Suppressor macrophage treated with lipopolysaccharide for 4 hours (primary cell): ENCODE measurements at places on chromosomes 5 and 9.

- no peak for DNase-seq
Measured at GRCh38 chr9:35861161-35861897, 8.9 kb downstream of the OR13J1 start.

DNA sequence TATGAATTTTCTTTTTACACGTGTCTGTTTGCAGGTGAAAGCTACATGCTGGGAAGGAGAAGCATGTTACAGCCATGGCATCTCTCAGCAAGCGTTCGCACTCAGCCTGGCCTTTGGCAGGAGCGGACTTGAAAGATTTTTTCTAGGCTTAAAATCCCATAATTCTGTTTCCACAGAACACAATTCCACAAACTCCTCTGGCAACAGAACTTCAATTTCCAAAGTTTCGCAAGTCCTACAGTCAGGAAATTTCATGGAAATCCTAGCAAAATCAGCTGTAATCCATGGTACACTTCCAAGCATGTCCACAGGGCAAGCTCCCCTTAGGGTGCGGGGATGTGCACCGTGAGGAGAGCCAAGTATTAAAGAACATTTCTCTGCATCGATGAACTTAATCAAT lies 35.9 kb downstream of the SUB1 start:
- DNase-seq = no peak

GRCh38 chr5:665956-666711 lies 27.0 kb downstream of the TPPP start:
- no peak for DNase-seq

GRCh38 chr9:4923580-4924544 lies 61.2 kb upstream of the JAK2 start:
- DNase-seq = peak; percentile 42

GRCh38 chr9:7790022-7790818 lies 9.4 kb downstream of the DMAC1 start:
- DNase-seq = no peak

DNA sequence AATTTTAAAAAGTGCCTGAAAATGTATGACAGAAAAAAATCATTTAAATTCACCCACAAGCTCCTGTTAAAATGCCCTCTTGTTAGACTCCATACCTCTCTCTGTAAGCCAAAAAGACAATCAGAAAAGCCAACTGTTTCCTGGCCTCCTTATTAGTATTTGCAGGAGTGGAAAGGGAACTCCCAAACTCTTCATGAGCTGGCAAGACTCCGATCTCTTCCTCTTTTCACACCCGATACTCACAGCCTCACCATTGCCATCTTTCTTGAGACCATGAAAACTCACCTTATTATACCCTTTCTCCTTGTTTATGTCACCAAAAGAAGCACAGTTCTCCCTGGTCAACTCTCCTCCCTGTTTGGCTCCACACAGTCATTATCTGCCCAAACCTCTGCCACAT lies 197.8 kb downstream of the DMAC1 start:
- DNase-seq = no peak

DNA sequence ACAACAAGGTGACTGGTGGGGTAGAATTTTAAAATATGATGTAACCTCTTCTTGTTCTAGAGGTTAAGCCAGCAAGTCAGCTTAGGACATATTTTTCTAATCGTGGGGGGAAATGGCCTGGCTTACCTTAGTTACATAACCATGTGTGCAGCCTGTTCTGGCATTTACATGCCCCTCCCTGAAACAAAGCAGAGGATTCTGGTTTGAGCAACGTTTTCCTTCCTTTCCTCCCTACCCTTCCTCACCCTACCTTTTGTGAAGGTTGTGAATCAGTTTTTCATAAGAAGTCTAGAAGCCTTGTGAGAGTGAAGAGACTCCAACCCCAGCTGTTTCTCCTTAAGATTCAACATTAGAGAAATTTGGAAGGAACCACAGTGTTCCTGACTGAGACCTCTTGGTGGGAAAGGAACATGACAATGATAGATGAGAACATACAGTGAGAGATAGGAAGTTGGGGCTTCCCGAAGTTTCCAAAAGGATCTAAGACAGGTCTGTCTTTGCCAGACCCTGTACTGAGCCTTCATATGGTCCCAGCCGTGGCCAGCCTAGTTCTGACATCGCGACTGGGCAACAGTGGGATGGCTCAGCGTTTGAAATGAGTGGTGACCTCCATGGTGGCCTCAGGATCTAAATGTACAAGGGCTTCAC lies 365.2 kb downstream of the SPATA31D1 start:
- DNase-seq = no peak

DNA sequence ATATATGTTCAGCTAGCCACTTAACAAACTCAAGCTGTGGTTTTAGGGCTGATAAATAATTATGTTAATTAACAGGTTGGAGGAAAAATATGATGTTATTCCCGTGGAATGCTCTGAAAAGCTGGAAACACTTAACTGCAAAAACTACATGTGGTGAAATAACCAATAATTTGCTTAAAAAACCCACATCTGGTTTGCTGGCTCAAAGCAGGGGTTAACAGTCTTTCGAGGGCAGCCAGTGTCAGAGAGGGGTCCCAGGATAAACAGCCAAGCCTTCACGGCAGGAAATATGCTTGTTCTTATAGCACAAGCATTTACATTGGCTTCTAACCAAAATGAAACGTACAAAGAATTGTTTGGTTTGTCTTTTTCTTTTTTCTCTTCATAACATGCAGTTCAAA lies 254.0 kb upstream of the GAS1 start:
- no peak for DNase-seq

- no peak for DNase-seq
Measured at GRCh38 chr5:36654564-36654963, 48.2 kb downstream of the SLC1A3 start.

GRCh38 chr5:104171958-104172690 lies 609.5 kb upstream of the NUDT12 start:
- DNase-seq = no peak

GRCh38 chr9:35164711-35165110 lies 2.9 kb downstream of the UNC13B start:
- no peak for DNase-seq

DNA sequence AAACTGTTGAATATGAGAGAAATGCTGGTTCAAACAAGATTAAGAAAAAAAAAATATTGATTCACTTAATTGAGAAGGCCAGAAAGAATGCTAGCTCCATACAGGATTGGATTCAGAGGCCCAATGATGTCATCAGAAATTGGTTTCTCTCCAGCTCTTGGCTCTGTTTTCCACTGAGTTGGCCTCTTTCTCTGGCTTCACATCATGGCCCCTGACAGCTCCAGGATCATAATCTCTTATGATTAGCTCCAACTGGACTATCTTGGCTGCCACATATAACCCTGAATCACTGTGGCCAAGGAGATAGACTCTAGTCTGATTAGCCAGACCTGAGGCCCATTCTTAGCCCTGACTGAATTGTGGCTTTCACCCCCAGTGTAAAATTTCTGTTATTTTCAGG lies 244.7 kb upstream of the GRAMD2B start:
- DNase-seq = no peak

- no peak for DNase-seq
Measured at GRCh38 chr9:101995231-101995630, 256.8 kb upstream of the GRIN3A start.

DNA sequence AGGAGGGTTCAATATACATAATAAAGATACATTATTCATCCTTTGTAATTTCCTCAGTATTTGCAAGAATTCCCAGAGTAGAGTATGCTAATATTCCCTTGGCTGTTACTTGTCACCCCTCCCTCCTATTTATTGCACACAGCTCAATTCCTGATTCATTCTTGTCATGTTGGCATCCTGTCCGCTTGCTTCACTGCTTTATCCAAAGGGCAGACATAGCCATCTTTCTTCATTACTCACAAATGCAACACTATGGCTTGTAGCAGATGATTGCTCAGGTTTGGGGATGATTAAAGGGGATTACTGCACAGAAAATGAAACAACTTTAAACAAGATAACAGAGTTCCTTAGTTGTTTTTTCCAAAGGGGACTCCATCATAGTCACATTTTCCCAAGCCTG lies 1.2 kb upstream of the IL33 start:
- no peak for DNase-seq

DNA sequence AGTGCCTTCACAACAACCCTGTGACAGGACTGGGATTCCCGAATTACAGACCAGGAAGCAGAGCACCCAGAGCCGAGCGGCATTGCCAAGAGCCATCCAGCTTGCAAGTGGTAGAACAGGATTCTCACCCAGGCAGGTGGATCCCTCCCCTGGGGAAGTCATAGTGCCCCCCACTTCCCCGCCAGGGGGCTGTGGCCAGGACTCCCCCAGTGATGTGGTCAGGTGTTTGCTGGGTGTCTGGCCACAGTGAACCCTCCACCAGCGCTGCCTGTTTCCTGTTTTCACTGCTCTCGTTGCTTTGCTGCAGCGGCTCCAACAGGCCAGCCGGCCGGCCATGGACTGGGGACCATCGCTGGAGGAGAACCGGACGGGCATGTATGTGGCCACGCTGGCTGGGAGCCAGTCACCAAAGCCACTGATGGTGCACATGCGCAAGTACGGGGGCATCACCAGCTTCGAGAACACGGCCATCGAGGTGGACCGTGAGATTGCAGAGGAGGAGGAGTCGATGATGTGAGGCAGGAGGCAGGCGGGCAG lies 19.3 kb downstream of the SLC6A7 start:
- DNase-seq = peak; percentile 90

GRCh38 chr5:13003457-13003856 lies 941.0 kb downstream of the DNAH5 start:
- DNase-seq = no peak

- no peak for DNase-seq
Measured at GRCh38 chr5:138552657-138553056, 9.6 kb upstream of the ETF1 start.

DNA sequence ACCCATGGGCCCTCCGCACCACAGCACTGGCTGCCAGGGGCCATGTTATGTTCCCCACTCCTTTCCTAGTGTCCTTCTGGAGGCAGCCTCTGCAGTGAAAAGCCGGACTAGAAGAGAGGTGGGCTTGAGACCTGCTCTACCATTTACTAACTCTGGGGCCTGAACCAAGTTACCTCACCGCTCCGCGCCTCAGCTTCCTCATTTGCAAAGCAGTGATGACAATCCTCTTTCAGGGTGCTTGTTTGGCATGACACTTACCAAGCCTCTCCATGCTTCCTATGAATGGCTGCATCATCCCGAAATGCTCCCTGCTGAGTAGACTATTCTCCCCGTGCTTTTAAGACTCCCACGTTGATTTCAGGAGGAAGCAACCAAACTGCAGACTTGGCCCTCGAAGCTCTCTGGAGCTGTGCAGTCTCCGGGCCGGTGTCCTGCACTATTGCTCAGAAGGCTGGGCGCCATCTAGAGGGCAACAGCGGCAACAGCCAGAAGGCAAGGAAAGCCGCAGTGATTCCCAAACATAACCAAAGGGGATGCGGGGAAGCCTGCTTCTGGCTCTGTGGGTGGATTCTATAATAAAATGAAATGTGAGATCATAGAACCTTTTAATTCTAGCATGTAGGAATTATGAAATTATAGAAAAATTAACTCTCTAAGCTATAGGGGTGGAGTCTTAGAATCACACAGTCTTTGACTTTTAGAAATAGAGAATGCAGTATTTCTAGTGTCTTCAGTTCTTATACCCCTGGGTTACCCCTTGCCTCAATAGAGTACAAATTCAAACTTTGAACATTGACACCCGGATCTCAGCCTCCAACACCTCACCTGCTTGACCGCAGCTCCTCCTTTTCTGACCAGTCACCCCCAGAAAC lies 599.8 kb upstream of the BRINP1 start:
- DNase-seq = peak; percentile 65

DNA sequence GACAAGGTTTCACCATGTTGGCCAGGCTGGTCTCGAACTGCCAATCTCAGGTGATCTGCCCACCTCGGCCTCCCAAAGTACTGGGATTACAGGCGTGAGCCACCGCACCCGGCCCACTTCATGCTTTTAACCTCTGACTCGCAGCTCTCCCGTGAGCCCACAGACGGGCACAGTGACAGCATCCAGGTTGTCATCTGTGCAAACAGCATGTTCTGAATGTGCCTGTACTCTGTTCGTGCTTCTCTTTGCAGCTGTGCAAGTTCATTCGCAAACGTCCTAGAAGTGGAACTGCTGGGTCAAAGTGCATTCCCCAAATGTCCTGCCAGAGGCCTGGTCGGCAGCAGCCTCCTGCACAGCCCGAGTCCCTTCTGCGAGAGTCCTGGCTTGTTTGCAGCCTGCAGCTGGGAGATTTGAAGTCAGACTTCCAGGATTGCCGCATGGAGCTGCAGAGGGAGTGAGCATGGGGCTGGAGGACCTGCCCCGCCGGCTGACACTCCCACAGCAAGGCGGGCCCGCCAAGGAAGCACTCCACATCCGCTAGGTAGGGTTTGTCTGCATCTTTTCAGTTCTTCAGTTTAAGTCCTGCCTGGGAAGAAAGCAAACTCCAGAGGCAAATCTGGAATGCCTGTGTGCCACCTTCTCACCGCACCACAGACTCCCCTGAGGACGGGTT lies 3.4 kb downstream of the BRD3OS start:
- DNase-seq = no peak

GRCh38 chr9:95230046-95230445 lies 87.5 kb downstream of the FANCC start:
- DNase-seq = no peak

DNA sequence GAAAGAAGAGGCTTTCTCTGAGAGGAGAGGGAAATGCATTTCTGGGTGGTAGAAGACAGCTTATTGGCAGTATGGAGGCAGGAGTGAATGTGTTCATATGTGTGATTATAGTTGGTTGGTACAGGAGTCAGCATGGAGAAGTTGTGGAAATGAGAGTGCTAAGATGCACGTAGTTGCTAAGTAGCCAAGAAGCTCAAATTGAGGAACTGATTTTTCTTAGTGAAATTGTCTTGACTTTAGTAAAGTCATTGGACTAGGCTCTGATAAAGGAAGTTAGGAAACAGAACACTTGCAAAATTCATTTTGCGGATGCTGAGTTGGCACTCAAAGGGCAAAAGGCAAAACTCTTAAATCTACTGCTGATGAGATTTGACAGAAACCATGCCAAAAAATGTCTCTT lies 158.9 kb upstream of the VCAN start:
- peak; percentile 94 for DNase-seq

GRCh38 chr5:74174366-74174765 lies 466.2 kb downstream of the ENC1 start:
- DNase-seq = no peak

- DNase-seq = no peak
Measured at GRCh38 chr5:133460172-133460758, 152.1 kb downstream of the FSTL4 start.

- DNase-seq = no peak
Measured at GRCh38 chr9:97564291-97565175, 63.1 kb downstream of the TMOD1 start.
